ENCODE measurements at places on chromosomes 7 and 10.

- DNase-seq, result no peak
These were observed 67.1 kb downstream of the C10orf120 start for GRCh38 chr10:122632576-122632975.

- no peak for DNase-seq
These were observed 113.2 kb upstream of the IFRD1 start for GRCh38 chr7:112336936-112337576.

DNA sequence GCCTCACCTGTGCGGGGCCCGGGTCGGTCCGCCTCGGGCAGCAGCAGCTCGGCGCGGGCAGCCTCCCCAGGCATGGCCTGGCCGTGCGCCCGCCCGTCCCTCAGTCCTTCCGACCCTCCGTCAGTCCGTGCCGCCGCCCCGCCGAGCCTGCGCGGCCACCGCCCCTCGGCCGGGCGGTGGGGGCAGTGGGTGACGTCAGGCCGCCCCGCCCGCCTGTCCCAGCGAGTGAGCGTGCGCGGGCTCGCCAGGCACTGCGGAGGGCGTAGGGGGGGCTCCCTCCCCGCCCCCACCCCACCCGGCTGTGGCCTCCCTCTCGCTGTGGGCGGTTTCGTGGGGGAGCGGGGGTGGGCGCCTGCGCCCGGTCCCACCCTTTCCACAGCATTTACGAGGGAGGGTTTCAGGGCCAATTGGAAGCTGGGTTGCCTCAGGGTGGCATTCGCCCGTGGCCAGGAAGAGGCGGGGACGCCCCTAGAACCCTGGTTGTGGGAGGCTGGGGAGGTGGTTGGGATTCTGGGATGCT, at the start of gene NACAD:
TSS of gene NACAD (minus strand) at position 149 of the 520 bp plus-strand sequence. CDS start at position 74, 75 bp downstream.
- DNase-seq, result peak; percentile 60

GRCh38 chr10:5622186-5622960, 44.0 kb downstream of the ASB13 start:
- DNase-seq, result peak; percentile 78

GRCh38 chr7:138137423-138138171, 61.3 kb downstream of the AKR1D1 start:
- no peak for DNase-seq

DNA sequence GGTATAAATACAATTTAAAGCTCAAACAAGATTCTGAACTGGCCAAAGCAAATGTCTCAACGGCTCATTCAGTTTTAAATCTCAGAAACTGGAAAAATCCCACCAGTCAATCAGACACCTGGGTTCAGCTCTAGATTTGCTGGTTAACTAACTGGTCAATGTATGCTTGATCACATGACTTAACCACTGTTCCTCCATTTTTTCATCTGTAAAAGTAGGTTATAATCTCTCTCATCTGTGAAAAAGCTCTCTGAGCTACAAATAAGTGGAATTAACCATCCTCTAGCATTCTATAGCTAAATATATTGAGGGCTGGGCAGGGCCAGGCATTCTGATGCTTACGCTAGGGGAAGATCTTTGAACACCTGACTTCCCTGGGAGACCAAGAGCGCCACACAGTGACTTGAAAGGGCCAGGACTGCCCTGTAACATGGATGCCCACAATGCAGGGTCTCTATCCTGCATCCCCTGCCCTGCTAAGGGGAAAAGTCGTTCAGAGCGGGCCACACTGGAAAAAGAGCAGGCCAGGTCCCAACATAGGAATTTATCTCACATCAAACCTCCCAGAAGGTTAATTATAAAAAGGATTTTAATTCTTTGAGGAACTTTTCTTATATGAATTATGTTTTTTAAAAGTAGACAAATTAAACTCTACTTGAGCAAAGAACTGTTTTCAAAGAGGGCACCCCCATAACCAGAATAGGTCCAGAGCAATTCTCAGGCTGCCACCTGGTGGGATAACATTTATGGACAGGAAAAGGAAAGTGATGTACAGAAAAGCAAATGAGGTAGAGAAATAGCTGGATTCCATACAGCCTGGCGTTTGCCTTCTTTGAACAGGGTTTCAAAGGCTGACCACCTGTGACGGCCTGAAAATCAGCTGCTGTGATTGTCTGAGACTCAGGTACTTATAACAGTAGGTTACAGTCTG, 1.8 kb downstream of the RP9 start:
- DNase-seq, result peak; percentile 48

GRCh38 chr10:53005612-53006345, 233.2 kb upstream of the MBL2 start:
- no peak for DNase-seq

GRCh38 chr10:18699849-18700840, 40.9 kb downstream of the ARL5B start:
- DNase-seq, result no peak

- no peak for DNase-seq
These were observed 597.6 kb downstream of the PCDH15 start for GRCh38 chr10:54203401-54203800.

GRCh38 chr7:105688617-105689016, 107.3 kb upstream of the EFCAB10 start:
- no peak for DNase-seq

GRCh38 chr10:33271969-33272583, 62.4 kb downstream of the NRP1 start:
- peak; percentile 81 for DNase-seq

DNA sequence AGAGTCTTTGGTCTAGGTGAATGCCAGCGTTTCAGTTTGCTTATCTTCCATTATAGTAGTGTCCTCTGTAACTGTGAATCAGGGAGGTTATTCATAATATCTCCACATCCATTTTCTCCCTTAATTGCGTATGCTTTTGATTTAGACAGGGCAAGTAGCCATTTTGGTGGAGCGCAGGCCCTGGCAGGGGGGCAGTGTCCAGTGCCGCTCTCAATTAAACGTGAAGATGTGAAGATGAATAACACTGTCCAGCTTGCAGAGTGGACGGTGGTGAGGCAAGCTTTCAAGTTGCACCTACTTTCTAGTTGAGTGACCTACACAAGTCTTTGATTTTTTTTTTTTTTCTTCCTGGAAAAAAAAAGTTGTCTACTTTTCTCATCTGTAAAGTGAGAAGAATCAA, 4.5 kb downstream of the TSPAN14 start:
- DNase-seq, result no peak

DNA sequence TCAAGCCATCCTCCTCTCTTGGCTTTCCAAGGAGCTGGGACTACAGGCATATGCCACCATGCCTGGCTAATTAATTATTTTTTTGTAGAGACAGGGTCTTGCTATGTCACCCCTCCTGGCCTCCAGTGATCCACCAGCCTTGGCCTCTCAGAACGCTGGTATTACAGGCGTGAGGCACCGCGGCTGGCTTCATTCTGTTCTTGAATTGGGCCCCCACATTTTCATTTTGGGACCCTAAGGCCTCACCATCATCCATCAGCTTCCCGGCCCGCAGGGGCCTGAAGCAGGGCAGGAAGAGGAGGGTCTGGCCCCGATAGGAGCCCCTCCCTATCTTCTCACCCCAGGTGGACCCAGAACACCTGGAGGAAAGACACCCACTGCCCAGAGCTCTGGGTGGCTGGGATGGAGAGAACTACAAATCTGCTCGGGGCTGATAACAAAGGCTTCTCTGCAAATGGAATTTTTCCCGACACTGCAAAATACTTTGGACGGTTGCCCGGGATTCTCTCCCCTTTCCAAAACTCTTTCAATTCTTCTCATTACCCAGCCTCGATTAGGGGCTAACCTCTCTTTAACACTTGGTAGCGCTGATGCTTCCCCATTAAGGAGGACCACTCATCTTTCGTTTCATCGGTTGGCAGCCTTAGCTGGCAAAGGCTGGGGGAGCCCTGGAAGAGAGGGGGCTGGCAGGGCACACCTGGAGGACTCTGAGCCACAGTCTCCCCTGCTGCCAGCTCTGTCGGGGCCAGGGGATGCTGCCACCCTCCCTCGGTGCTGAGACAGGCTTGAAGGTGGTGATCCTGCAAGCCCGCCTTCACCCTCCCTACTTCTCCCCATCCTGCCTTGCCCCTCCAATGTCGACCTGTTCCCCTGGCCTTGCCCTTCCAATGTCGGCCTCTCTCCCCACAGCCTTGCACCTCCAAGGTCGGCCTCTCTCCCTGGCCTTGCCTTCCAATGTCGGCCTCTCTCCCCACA, 81.0 kb upstream of the GNA12 start:
- DNase-seq, result no peak

DNA sequence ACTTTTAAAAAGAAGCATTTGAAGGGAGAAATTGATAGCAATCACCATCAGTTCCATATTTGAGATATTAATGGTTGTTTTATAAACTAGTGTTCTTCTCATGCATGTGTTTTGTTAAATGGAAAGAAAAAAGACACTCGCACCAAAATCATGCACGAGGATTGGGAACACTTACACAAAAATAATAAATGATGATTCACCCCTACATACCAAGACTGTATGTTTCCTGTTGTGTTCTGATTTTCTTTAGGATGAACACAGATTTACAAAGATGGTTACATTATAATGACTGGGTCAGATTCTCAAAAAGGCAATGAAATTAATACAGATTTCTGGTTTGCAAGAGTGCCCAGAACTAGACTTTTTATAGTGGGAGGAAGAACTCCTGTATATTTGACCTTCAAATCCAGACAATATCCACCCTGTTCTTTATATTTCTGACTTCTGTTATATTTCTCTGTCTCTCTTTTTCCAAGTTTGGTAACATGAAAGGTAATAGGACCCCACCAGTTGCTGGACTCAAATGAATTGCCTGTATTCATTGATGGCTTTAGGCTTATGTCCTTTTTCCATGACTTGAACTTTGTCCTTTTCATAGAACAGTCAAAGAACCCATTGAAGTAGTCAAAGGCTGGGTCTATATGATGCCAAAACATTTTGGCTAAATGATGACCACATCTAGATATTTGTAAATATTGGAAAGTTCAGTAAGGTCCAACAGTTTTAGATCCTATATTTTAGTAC, 54.4 kb downstream of the SEMA3A start:
- peak; percentile 61 for DNase-seq

GRCh38 chr7:1674161-1675035, 4.3 kb downstream of the ELFN1 start:
- no peak for DNase-seq

DNA sequence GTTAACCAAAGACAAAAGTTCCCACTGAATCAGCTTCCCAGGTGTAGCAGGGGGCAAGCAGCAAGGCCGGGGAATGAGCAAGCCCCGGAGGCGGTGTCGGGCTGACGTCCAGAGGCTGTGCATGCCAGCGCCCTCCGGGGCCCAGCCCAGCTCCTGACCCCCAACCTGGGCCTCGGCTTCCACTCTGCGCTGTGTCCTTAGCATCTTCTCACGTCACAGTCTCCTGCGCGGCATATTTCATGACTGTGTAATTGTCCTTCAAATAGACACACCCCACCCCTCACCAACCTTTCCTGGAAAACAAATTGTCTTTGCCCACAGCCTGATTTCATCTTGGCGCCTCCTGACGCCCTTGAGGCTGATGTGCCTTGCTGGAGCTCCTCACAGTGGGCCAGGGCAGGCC, 133.5 kb downstream of the RGS10 start:
- no peak for DNase-seq

DNA sequence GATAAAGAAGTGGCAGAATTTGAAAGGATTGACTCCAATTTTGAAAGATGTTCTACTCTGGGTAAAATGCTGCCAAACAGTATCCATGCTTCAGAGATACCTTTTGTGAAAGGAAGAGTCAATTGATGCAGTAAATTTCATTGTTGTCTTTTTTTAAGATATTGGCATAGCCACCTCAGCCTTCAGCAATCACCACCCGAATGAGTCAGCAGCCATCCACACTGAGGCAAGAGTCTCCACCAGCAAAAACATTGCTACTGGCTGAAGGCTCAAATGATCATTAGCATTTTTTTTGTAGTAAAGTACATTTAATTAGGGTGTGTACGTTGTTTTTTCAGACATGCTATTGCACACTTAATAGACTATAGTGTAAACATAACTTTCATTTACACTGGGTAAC, 31.7 kb upstream of the CYP26C1 start:
- DNase-seq, result peak; percentile 78

GRCh38 chr10:49160814-49161213, 27.0 kb upstream of the FAM170B start:
- no peak for DNase-seq

- no peak for DNase-seq
These were observed 41.8 kb downstream of the FGFR2 start for GRCh38 chr10:121556455-121556854.

DNA sequence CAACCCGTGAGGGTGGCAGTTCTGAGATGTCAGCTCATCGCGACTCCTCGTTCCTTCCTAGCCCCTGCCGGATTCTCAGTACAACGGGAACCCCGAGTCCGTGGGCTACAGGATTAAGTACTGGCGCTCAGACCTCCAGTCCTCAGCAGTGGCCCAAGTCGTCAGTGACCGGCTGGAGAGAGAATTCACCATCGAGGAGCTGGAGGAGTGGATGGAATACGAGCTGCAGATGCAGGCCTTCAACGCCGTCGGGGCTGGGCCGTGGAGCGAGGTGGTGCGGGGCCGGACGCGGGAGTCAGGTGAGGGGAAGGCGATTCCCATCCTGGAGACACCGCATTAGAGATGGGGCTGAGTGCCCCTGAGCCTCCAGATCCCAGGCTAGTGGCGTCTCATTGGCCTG, 568.1 kb upstream of the FOXK1 start:
- no peak for DNase-seq

GRCh38 chr7:36764929-36765328, 40.6 kb upstream of the AOAH start:
- DNase-seq, result no peak

- DNase-seq, result no peak
These were observed 86.2 kb downstream of the ITIH5 start for GRCh38 chr10:7580520-7580919.

DNA sequence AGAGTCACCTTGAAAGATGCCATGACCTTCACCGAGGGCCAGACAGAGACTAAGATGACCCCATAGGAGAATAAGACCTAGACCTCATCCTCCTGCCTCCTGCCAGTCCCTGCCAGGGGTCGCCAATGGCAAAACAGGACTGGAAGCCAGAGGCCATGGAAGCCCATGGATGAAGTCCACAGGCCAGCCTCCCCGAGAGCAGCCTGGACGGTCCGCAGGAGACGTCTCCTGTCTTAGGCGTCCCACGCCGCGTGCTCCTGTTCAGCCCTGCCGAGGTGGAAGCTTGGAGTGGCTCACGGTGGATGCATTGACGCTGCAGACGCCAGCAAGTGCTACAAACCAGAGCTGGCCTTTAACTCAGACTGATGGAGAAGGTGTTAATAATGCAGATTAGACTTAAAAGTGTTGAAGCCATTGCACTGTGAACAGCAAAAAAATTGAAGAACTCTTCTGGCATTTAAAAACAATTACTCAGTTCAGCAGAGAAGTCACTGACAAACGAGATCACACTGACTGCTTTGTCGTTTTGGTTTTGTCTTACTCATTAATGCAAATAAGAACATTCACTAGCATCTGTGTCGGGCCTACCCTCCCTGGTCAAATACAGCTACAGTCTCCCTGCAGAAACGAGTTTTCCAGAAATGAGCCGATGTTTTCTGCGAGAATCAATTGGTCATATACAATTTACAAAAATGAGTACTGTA, 38.1 kb upstream of the FAM20C start:
- DNase-seq, result no peak

GRCh38 chr7:125089171-125089570, 159.5 kb upstream of the POT1 start:
- DNase-seq, result no peak
